ENCODE measurements at places on chromosomes 12 and 14.
A peak's percentile ranks its signal among the peaks of the same experiment; 100 is the strongest.

DNA sequence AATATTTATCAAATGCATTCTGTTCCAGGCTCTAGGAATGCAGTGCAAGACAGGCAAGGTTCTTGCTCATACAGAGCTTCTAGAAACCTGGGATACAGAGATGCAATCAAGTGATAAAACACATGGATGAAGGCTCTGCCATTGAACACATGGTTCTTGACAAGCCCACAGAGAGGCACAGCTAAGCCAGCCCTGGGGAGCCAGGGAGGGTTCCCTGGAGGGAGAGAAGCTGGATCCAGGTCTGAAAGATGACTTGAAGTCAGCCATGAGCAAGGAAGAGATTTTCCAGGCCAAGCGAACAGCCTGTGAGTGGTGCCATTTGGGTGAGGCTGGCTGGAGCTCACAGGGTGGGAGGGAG, 66.2 kb downstream of the IRF2BPL start:
- no peak for DNase-seq

DNA sequence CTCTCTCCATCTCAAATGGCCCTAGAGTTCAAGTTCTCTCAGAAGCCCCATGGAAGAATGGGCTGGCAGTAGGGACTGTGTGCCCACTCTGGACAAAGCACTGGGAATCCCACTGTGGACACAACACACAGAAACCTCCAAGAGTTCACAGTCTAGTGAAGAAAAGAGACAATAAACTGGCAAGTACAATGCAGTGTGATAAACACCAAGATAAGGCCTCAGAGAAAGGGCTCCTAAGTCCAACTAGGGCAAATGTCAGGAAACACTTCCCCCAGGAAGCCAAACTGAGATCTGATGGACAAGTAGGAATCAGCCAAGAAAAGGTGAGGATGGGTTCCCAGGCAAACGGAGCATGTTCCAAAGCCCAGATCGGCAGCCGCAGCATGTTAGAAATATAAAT, 5.4 kb downstream of the VSIG10 start:
- no peak for DNase-seq

- no peak for DNase-seq
Observed at GRCh38 chr14:56585461-56586084, 6.0 kb downstream of the TMEM260 start.

DNA sequence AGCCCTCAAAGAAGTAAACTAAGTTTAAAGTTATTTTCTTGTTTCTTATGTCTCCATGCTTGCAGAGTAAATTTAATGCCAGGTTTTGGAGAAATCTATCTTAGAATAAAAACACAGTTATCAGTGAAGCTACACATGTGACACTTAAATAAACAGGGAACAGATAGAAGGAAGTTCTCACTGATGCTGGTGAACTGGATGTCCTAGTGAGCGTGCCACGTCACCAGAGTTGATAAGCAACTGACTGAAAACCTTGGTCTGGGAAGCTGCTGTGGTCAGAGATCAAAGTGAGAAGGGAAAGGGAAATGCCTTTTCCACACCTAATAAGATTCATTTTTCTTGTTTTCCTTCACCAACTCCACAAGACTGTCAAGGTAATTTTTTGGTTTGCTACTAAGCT, 74.8 kb upstream of the PCED1B start:
- DNase-seq = no peak

- DNase-seq = no peak
Observed at GRCh38 chr12:79954037-79954610, 19.2 kb upstream of the PPP1R12A start.

GRCh38 chr12:58504143-58504938, 416.0 kb downstream of the LRIG3 start:
- no peak for DNase-seq

DNA sequence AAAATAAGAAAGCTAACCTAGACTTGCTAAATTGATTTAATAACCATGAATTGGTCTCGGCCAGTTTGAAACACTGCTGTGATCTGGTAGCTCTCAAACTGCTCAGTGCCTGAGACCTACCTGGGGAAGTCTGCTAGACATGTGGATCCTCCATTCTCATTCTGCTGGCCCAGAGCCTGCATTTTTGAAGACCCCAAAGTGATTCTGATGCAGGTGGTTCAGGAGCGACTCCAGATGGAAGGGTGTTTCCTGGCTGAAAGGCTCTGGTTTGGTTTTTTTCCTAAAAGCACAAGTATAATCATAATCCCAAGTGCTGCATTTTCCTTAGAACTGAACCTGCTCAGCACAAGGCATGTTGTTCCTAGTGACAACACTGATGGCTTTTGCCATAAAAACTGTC, 159.5 kb downstream of the ZNF664 start:
- no peak for DNase-seq

DNA sequence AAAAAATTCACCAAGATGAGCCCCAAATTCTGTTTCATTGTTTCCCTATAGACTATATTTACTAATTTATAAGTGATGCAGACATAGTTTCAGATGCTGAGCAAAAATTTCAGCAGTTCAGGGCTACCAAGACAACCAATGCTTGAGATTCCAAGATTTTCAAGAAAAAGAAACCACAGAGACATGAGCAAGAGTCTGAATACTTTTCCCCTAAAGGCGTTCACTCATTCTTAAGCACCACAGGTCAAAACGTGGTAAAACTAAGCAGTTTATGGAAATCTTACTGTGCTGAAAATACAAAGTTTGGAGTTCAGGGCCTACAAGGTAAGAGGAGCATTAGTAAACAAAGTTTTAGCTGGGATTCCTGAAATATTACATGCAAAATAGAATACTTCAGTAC, 221.2 kb downstream of the KCNH5 start:
- DNase-seq = no peak

DNA sequence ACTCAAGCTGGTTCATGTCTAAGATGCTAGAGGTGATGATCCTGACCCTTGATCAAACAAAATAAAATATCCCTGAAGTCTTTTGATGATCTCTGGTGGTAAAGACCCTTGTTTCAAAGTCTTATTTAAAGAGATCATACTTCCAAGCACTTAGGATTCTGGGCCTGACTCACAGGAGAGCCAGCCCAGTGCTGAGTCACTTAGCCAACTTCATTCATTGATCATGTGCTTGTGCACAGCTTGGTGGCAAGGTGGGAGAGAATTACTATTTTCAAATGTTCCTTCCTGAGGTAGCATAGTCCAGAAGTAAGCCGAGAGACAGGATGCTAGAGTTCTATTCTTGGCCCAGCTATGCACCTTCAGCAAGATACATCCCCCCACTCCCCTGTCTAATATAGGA, 40.6 kb downstream of the SCN8A start:
- DNase-seq = no peak

- no peak for DNase-seq
Observed at GRCh38 chr12:57169969-57170368, 22.6 kb upstream of the LRP1-AS start.

DNA sequence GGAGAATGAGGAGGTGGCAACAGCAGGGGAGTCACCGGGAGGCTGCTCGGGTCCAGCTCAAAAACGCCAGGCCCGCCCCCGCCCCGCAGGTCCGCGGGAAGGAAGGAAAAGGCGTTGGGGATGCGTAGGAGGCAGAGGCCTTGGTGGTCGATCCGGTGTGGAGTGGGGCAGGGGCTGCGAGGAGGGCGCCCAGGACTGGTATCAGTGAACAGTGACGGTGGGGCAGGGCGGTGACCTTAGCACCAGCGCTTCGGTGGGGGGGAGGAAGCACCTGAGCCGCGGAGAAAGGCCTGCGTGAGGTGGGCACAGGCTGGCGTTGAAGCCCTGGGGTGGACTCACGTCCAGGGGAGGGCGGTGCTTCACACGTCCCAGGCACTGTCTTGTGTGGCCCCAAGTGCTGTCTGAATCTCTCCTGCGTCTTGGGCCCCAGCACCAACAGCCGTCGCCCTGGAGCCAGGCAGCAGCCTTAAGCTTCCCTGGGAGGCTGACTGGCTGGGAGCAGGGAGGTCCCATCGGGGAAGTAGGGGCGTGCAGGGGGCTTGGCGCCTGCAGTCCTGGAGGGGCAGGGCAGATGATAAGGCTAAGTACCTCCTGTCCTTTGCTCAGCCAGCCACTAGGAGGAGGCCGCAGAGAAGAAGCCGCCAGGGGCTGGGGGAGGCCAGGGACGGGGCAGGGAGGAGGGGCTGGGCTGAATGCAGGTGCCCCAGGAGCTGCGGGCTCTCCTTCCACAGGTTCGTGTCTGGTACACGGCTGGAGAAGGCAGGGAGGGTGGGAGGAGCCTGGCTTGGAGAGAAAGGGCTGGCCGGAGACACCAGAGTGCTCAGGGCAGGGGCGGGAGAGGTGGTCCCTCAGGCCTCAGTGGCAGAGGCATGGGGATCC, 26.5 kb downstream of the ZBTB42 start:
- DNase-seq = peak; percentile 49

DNA sequence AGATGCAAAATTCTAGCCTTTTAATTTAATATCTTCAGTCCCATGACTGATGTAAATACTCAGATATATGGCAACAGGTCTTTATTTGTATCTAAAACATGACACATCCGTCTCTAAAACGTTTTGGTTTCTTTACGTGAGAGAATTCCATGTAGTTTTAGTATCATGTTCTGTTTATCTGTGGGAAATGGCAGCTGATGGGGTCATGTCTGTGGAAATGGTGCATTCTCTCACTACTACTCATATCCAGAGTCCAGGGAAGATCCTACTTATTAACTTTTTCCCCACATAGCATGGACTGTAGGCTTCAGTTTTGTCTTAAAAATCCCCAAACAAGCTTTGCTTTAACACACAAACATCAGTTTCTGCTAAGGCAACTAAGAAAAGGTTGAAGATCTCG, 53.8 kb downstream of the SPTLC2 start:
- no peak for DNase-seq

DNA sequence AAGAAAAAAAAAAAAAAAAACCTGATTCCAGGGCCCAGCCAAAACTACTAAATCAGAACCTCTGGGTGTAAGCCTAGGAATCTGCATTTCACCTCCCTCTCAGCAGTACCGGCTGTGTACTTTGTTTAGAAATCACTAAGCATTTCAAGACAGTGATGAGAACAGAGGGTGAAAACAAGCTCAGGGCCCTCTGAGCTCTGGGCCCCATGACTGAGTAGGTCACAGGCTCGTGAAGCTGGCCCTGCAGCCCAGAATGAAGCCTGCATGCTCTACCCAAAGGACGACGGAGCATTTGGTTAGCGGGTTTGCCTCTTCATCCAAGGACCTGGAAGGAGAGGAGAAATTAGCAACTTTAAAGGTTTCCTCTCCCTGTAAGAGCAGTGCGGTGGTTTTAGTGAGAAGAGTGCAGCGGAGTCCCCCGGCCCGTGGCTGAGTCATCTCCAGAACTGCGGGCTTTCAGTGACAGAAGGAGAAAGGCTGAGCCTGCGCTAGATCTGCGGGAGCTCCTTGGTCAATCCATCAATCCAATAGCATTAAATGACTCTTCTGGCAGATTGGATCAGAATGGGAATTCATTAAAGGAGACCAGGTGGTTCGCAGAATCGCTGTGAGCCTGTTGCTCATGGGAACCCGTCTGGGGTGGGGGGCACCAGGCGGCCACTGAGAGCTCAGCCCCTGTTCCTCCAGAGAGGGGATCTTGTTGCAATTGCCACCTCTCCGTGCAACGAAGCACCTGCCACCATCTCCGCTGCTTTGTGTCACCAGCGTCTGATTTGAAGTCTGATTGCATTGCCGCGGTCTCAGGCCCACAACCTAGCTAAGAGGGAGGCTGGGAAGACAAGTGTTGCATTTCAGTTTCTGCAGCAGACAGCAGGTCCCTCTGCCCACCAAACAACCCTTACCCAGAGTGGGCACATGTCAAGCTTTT, 7.3 kb downstream of the IL31 start:
- no peak for DNase-seq

GRCh38 chr12:62799126-62799736, 135.7 kb downstream of the PPM1H start:
- DNase-seq = peak; percentile 52

- DNase-seq = no peak
Observed at GRCh38 chr12:99901181-99901580, 83.6 kb downstream of the ANKS1B start.

DNA sequence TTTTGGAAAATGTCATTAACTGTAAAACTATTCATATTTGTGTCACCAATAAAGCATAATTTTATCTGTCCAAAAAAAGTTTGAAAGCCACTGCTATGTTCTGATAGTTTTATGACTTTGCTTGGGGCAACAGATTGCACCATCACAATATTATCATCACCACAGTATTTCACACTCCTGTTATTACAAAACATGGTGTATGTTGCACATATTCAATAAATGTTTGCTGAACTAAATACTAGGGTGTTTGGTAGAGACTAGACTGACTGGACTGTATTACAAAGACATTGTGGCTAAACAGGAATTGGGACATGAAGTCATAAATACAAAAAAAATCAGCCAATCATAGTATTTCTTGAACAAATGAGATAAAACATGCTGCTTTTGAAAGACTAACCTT, 55.1 kb downstream of the PAWR start:
- no peak for DNase-seq

DNA sequence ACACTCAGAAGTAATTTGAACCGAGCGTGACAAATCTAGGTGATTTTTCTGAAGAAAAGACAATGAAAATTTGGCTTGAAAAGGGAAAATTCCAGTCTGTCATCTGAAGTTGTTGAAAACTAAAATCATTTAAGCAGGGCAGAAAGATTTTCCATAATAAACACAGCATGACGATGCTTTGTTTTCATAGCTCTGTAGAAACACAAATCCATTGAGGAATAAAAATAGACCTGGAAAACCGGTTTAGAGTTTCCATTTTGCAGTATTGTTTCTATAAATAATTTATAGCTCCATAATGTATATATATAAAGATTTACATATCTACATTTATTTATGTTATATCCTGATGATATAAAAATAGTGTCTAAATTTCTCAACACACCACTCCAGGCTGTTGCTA, 1918.5 kb upstream of the FLRT2 start:
- DNase-seq = no peak

GRCh38 chr12:96516472-96517430, 27.4 kb downstream of the CFAP54 start:
- DNase-seq = peak; percentile 74

- DNase-seq = no peak
Observed at GRCh38 chr12:41762691-41763090, 382.0 kb downstream of the GXYLT1 start.

DNA sequence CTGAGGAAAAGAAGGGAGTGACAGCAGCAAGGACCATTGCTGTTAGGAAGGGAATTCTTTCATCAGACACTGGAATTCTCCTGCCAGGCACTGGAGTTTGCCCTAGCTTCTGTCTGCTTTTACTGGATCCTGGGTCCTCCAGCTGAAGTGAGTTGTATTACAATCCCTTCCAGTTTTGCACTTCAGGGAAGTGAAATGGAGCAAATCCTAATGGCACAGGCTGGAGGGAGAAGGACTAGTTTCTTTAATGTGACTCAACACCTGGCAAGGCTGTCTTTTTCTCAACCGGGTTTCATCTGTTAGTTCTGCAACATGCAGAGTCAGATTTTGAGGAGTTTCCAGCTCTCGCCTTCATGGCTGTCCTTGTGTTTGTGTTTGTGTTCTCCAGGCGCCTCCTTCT, 45.8 kb downstream of the ETV6 start:
- no peak for DNase-seq

- no peak for DNase-seq
Observed at GRCh38 chr12:122740351-122740750, 9.7 kb upstream of the HCAR1 start.

GRCh38 chr12:126895951-126896913, 1370.7 kb upstream of the TMEM132C start:
- DNase-seq = no peak

Measured in memory B cell (primary cell).